MCF 10A (cell line): ENCODE measurements at places on chromosomes 5 and 9.

DNA sequence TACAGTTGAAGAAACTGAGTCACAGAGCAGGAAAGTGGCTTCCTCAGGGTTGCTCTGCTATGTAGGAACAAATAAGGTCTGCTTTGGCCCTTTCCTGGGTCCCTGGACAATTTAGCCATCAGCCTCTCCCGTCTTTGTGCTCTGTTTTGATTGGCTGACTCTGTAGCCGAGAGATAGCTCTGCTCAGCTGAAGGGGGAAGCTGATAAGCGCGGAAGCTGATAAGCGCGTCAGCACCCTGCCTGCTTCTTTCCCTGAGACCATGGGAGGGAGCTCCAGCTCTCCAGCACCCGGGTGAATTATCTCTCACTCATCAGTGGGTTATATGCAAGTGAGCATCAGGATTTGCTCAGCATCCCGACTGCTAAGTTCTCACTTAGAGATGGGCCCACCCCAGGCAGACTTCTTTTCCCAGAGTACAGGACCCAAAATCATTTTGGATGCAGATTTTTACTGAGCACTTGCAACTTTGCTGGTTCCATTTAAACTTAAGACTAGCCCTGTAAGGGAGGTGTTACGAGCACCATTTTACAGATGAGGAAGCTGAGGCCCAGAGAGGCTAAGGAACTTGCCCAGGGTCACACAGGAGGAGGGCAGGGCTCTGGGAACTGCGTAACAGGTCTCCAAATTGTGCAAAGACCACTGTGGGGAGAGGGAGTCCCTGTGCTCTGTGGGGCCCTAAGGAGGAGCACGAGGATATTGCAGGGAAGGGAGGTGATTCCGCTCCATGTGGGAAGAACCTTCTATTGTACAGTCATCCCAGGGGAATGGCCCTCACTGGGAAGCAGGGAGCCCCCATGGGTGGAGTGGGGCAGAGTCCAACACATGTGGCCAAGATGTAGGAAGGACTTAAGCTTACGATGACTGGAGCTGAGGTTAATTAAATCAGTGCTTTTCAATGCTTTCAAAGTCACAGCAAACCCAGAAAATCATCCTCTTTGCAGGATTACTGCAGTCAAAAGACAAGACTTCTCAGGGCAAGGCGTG is 83.7 kb upstream of the ORM1 start:
- no peaks in the 10 kb centered on the region for H3K36me3 ChIP-seq
- no peaks in the 10 kb centered on the region for H3K27me3 ChIP-seq
- no peak for DNase-seq
- no peak overlapping the region for H3K27ac ChIP-seq
- H3K4me3 ChIP-seq = no peak overlapping the region
- no peaks in the 10 kb centered on the region for H3K4me1 ChIP-seq

GRCh38 chr5:43569236-43569746 is 12.4 kb upstream of the PAIP1 start:
- peak; percentile 46 for DNase-seq
- H3K36me3 ChIP-seq = no peaks in the 10 kb centered on the region
- H3K4me3 ChIP-seq = no peak overlapping the region
- H3K4me1 ChIP-seq = peaks cover 10% of the 10 kb centered on the region
- no peaks in the 10 kb centered on the region for H3K27me3 ChIP-seq
- H3K27ac ChIP-seq = no peak overlapping the region

DNA sequence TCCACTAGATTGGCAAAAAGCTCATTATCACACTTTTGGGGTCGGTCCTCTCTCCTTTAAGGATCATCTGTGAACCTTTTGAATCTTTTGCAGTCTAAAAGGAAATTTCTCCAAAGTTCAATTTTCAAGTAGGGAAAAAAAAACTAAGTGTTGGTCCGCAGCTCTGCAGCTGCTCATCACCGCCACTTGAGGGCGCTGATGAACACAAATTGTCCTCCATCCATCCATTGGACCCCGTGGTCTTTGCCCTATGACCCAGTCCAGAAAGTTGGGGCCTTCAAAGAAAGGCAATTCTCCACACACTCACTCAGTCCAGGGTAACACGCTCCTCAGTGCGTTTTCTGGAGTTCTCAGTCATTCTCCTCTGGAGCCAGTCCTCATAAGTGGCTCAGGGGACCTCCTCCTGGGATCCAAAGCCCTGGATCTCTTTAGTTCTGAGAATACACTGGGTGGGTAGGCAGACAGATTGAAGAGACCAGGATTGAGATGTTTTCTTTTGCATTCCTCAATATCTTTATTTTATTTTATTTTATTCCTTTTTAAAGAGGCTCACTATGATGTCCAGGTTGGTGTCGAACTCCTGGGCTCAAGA is 63.6 kb upstream of the SLC28A3 start:
- H3K27me3 ChIP-seq = no peaks in the 10 kb centered on the region
- H3K36me3 ChIP-seq = no peaks in the 10 kb centered on the region

GRCh38 chr5:95957561-95958203 is 4.0 kb downstream of the ELL2 start:
- peaks cover 30% of the 10 kb centered on the region for H3K36me3 ChIP-seq
- DNase-seq = no peak
- H3K4me1 ChIP-seq = peaks cover 58% of the 10 kb centered on the region
- H3K27me3 ChIP-seq = no peaks in the 10 kb centered on the region

- H3K27me3 ChIP-seq = peaks cover 52% of the 10 kb centered on the region
- DNase-seq = no peak
- H3K36me3 ChIP-seq = no peaks in the 10 kb centered on the region
- no peaks in the 10 kb centered on the region for H3K4me1 ChIP-seq
- H3K4me3 ChIP-seq = no peak overlapping the region
Observed at GRCh38 chr9:19513671-19514275, 105.0 kb downstream of the ACER2 start.

- H3K27ac ChIP-seq = no peak overlapping the region
- H3K36me3 ChIP-seq = no peaks in the 10 kb centered on the region
Observed at GRCh38 chr5:84392836-84393235, 8.2 kb upstream of the EDIL3 start.

DNA sequence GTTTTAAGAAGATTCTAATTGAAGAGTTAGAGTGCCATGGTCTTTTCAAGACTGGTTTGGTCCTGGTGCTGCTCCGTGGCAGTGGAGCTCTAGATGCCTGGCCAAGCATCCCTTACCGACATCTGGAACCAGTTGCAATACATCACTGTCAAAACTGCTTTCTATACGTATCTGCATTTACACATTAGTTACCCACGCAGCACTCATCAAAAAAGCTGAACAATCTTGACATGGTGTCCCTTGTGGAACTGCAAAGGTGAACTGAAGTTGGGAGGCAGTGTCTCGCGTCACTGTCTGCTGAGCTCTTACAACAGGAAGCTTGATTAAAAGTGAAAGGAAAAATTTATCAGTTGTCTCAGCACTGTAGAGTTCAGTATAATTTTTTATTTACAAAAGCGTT is 82.6 kb downstream of the PBX3 start:
- no peak for DNase-seq
- no peaks in the 10 kb centered on the region for H3K27me3 ChIP-seq
- peak overlapping the region; percentile 47 for H3K4me3 ChIP-seq
- H3K36me3 ChIP-seq = no peaks in the 10 kb centered on the region

- H3K4me3 ChIP-seq = no peak overlapping the region
- no peaks in the 10 kb centered on the region for H3K27me3 ChIP-seq
- H3K36me3 ChIP-seq = peaks cover 6% of the 10 kb centered on the region
- no peak for DNase-seq
- H3K4me1 ChIP-seq = no peaks in the 10 kb centered on the region
Observed at GRCh38 chr5:101561018-101561417, 657.9 kb upstream of the ST8SIA4 start.

DNA sequence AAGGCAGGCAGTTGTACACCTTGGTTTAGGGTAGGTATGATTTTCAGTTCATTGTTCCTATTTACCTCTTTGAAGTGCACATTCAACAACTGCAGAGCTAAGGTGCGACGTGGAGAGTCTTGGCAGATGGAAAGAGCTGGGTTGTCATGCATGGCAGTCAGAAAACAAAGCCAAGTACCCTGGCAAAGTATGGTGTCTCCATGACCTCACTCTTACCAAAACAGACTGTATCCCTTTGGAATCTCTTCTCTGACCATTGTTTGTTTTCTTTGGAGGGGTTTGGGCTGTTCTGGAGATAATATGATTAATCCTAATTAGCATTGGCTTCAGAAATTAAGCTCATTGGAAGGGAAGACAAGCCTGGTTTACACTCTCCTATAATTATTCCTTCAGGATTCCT is 665.7 kb downstream of the DNAH5 start:
- no peaks in the 10 kb centered on the region for H3K27me3 ChIP-seq
- no peaks in the 10 kb centered on the region for H3K36me3 ChIP-seq
- H3K4me3 ChIP-seq = no peak overlapping the region
- no peak overlapping the region for H3K27ac ChIP-seq
- H3K4me1 ChIP-seq = no peaks in the 10 kb centered on the region
- DNase-seq = no peak
